ENCODE measurements at places on chromosomes 2 and 18.

GRCh38 chr2:118089139-118089800 lies 999 bp downstream of the INSIG2 start:
- DNase-seq, result no peak

DNA sequence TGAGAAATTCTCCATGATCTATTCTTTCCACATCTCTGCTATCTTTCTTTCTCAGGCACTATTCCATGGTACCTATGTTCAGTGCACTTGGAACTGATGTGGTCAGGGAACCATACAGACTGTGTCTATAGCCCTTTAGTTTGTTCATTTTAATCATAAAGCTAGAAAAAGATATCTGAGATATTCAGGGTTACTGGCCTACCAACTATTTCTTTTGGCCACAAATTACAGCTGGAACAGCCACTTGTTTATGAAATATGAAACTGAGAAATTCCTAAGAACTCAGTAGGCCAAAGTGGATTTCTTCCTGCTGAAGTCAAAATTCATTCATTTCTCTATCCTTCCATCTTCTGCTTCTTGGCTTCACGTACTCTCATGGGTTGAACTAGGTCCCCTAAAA lies 22.8 kb upstream of the LYPD1 start:
- no peak for DNase-seq

GRCh38 chr2:181828122-181828705 lies 63.3 kb upstream of the ITPRID2 start:
- no peak for DNase-seq

DNA sequence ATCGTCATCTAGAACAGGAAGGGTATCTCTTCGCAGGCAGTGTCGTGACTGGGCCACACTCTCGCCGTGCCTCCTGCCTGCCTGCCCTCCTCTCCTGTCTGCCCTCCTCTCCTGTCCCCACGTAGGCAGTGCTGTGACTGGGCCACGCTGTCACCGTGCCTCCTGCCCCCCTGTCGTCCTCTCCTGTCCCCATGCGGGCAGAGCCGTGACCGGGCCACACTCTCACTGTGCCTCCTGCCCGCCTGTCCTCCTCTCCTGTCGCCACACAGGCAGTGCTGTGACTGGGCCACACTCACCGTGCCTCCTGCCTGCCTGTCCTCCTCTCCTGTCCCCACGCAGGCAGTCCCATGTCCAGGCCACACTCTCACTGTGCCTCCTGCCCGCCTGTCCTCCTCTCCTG lies 51.4 kb downstream of the ZNF236 start:
- no peak for DNase-seq

DNA sequence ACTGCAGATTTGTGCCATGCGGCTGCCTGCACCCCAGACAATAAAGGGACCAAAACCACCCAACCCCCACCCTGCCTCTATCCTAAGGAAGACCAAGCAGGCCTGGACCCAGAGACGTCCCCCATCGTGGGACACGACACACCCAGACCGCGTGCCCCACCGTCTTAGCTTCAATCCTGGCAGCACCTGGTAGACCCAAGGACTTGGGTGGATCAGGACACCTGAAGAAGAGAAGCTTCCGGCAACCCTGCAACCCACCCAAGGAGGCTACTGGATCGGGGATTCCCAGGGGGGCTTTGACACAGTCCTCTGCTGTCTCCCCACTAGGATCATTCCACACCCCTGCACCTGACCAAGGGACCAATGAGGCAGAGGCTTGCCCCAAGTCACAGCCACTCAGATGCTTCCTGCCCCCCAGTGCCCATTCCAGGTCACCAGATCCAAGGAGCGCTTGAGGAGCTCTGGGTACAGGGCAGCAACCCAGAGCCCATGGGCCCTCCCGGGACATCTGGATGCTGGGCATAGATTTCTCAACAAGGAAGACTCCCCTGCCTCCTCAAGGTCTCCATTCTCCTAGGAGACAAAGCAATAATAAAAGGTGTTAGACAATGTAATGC lies 3.6 kb downstream of the ALPI start:
- DNase-seq, result peak; percentile 13

DNA sequence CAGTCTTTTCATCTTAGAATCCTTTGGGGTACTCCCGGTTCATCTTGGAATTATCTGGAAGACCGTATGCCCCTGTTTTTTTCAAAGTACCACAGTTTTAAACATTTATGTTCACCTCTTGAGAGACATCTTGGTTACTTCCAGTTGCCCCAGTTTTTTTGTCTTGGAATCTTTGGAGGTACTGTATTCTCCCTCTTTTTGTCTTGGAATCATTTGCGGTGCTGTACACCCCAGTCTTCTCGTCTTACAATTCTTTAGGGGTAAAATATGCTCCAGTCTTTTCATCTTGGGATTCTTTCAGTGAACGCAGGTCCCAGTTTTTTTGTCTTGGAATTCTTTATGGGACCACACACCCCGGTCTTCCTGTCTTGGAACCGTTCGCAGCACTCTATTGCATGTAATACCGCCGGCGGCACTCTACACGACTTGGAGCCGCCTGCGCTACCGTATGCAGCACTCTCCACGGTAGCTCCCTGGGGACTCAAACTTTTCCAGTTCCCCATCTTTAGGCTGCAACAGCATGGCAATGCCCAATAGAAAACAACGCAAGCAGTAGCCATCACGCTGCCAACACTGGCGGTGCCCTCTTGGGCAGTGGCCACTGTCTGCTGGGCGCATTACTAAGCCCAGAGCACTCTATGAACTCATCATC lies 21.2 kb upstream of the ZDBF2 start:
- no peak for DNase-seq

DNA sequence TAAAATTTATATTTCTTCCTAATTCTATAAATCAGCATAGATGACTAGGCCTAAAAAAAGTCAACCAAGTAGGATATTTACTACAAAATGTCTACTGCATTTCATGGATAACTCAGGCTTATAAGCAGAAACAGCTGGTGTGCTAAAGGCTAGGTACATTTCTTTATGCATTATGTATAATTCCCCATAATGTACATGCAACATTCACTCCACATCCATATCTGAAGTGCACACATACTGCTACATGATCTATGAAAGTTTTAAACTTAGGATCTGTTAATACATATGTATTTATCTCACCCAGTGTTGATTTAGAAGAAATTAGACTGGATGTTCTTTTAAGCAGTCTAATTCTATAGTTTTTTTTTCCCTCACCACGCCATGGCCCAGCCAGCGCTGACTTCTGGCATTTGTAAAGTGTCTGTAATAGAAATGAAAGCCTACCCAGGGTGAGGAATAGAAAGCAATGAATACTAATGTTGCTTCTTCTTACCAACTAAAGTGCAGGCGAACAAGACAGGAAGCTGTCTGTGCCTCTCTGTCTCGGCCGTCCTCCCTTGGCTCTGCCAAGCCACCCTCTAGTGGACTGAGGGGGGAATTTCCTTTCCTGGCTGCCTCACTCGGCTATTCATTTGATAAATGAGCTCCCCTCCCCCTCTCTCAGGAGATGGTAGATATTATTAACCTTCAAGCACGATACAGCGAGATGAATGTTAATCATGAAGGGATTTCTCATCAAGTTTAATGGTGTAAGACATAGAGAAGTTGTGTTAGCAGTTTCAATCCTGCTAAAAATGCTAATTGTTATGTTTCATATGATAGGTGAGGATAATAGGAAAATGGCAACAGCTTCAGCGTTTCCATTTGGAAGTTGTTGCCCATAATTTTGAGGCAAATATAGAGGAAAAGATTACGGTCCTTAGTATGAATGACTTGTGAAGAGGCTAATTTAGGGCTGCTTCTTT lies 384.5 kb downstream of the MTX2 start:
- peak; percentile 36 for DNase-seq

All from dorsolateral prefrontal cortex (tissue), 122 donors.